ENCODE measurements at places on chromosomes 6 and 20.

GRCh38 chr20:30892541-30893345 lies 364.7 kb upstream of the DEFB115 start:
- no peak for DNase-seq

DNA sequence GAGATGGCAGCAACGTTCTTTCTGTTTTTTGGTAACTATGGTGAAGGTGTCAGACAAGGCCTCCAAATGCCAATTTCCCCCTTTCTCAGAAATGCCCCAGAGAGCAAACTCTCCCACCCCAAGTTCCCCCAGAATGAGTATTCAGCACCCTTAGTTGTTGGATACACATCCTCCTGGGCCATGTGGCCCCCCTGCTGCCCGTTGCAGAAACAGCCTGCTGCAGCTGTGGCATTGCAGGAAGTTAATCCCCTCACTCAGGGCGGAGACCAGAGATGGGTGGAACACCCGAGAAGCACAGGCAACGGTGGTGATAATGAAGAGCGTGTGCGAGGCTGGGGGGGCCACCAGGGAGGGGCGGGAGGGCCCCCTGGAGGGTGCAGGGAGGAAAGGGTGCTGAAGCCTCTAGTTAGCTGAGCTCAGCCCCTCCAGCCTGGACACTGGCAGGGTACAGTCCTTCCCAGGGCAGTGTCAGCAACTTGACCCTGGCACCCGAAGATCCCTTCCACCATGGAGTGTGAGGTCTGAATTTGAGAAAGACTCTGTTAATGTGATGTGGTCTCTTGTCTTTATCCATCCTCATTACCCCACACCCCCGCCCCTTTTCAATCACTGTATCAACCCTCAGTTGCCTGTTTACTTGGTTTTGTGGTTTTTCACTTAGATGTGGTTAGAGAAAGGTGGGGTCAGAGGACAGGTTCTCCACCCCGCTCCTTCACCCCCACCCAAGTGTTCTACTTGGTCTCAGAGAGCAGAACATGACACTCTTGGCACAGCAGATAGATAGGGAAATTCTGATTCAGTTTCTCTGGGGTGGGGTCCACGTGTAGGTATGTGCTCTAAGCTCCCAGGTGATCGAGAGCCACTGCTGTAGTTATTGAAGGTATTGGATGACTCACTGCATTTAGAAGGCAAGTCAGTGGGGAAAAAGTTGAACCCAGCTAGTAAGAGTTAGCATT lies 208.8 kb upstream of the SUPT3H start:
- no peak for DNase-seq

- DNase-seq: no peak
Measured at GRCh38 chr6:154473324-154473723, 37.2 kb downstream of the CNKSR3 start.

GRCh38 chr20:25539742-25540672 lies 45.3 kb downstream of the NINL start:
- no peak for DNase-seq

DNA sequence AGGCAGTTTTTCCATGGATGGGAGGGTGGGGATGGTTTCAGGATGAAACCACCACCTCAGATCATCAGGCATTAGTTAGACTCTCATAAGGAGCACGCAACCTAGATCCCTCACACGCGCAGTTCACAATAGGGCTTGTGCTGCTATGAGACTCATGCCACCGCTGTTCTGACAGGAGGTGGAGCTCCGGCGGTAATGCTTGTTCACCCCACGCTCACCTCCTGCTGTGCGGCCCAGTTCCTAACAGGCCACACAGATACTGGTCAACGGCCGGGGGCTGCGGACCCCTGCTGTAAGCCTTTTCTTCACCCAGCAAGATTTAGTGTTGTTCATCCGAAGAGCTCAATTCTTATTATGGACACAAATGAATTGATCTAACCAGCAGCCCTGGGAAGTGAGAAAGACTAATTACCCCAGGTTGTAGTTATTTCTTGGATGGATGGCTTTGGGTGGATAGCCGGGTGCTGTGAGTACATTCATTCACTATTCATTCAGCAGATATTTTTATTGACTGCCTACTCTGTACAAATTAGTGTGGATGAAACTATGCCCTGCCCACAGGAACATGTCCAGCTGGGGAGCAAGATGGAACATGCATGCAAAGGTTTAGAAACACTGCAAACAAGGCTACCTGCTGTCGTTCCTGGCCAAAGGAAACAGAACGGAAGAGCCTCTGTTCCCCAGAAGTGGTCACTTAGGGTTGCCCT lies 57.2 kb downstream of the RIOK1 start:
- no peak for DNase-seq
